ENCODE measurements at places on chromosomes 3 and 15. TPM values are rescaled to one million over a fixed set of nuclear protein-coding genes. Genes with fewer than 3 reads are reported as not detected.

RTP4 gene
- total RNA-seq = 5.4 TPM

ALDH1A3 gene
- total RNA-seq = 2.1 TPM

ACKR2 gene
- total RNA-seq = 5.0 TPM

HAUS2 gene
- 12.5 TPM for total RNA-seq

SPSB4 gene
- total RNA-seq = 0.29 TPM

CTXN2 gene
- total RNA-seq = 0.06 TPM

PLA2G4E gene
- total RNA-seq = 0.09 TPM

DPPA2 gene
- total RNA-seq = not detected

GHSR gene
- not detected for total RNA-seq
